ENCODE measurements at places on chromosomes 11 and 22.
A peak's percentile ranks its signal among the peaks of the same experiment; 100 is the strongest.

- DNase-seq: no peak
Measured at GRCh38 chr11:126072801-126073594, 10.3 kb upstream of the CDON start.

GRCh38 chr11:66123902-66124301 is 53.8 kb downstream of the PACS1 start:
- peak; percentile 43 for DNase-seq

- DNase-seq: peak; percentile 81
Measured at GRCh38 chr11:128707681-128708080, 13.8 kb downstream of the FLI1 start.

DNA sequence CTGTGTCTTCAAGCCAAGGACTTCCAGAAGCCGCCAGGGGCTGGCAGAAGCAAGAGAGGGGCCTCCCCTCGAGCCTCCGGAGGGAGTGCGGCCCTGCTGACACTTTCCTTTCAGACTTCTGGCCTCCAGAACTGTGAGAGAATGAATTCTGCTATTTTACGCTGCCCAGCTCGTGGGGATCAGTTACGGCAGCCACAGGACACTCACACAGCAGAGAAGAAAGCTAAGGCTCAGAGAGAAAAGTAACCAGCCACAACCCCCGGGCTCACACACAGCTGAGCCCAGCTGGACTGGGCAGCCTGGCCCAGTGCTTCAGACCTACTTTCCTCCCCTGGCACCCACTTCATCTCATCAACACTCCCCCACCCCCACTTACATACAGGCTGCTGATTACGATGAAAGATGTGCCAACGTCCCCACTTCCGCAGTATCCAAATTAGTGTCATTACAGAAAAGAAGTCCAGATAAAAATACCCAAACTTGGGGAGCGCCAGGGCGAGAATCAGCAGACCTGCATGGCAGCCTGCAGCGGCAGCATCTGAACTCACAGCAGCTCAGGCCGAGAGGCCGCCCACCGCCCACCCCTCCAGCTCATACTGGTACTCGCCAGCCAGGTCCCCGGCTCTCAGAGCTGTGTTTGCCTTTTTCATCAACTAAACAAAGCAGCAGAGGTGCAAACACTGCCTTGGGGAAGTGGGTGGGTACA is 15.3 kb downstream of the PHF21B start:
- no peak for DNase-seq

DNA sequence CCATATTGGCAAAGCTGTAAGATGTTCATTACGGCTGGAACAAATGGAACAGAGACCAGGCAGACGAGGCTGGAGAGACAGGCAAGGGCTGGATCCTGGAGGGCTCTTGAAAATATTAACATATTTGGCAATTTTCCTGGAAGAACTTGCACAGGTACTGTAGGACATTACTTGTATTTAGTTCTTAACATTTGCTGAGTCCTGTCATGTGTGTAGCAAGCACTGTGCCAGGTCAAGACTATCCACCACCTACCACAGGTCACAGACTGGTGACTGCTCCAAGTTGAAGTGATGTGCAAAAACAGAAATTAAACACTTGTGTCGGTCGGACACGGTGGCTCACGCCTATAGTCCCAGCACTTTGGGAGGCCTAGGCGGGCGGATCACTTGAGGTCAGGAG is 58.7 kb upstream of the TNRC6B start:
- no peak for DNase-seq

- DNase-seq: peak; percentile 84
Measured at GRCh38 chr11:32088117-32088941, 2.5 kb upstream of the RCN1 start.

GRCh38 chr22:26828311-26828710 is 170.9 kb downstream of the MIAT start:
- no peak for DNase-seq

GRCh38 chr11:10301656-10302358 is 3.1 kb upstream of the ADM start:
- DNase-seq: peak; percentile 71

DNA sequence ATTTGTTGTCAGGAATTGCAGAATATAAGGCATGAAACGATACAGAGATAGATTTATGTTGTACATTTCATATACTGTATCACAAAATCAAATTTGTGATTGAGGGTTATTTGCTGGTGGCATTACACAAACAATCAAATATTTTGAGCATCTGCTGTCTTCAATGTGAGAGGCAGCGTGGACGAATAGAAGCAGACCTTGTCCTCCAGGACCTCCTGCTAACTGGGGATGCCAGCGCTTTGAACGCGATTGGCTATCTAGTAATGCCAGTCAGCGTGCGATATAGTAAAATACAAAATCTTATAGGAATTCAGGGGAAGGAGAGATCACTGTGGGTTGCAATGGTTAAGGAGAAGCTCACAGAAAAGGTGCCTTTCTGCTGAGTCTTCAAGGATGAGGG is 631 bp upstream of the SNX19 start:
- DNase-seq: no peak

GRCh38 chr22:23187871-23188700 is 7.8 kb downstream of the BCR start:
- DNase-seq: no peak

- no peak for DNase-seq
Measured at GRCh38 chr22:40232624-40233023, 54.9 kb downstream of the TNRC6B start.

GRCh38 chr11:129252621-129253020 is 60.5 kb upstream of the ARHGAP32 start:
- no peak for DNase-seq

GRCh38 chr11:98545544-98546175 is 475.1 kb upstream of the CNTN5 start:
- no peak for DNase-seq

GRCh38 chr11:134489728-134490127 is 77.7 kb upstream of the B3GAT1 start:
- DNase-seq: no peak

GRCh38 chr11:101215069-101215468 is 85.5 kb upstream of the PGR start:
- DNase-seq: no peak

GRCh38 chr11:6646071-6646470 is 9.5 kb downstream of the DCHS1 start:
- DNase-seq: peak; percentile 22

- DNase-seq: peak; percentile 32
Measured at GRCh38 chr11:61294717-61295595, at the start of gene VWCE. Gene VWCE, minus strand, starts transcription at chr11:61295316. Its CDS starts 279 bp downstream, at chr11:61295037.
